ENCODE measurements at places on chromosomes 2 and 18.

DNA sequence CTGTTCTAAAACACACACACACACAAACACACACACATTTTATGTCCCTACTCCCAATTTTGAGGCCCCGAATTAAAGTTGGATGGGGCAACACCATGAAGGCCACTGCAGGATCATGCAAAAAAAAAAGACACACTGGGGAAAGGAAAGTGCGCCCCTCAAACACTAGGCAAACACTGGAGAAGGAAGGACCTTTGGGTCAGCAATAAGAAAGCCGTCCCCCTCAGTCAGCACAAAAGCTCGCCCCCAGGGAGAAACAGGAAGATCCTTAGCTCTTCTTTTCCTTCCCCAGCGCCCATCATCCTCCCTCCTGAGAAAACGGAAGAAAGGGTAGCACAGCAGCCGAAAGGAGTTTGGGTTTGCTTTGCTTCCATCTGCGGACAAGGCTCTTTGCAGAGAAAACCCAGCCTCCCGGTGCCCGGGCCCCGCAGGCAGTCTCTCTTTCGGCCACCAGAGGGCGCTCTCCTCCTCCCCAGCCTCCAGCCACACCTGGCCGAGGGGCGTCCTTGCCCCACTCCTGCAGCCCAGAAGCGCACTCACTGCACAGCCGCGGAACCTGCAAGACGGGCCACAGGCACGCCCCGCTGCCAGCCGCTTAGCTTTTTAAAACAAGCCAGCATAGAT, 248.5 kb downstream of the CDH20 start:
- DNase-seq: peak; percentile 8

GRCh38 chr2:79757526-79757925, 244.7 kb downstream of the CTNNA2 start:
- no peak for DNase-seq

- DNase-seq: no peak
Observed at GRCh38 chr2:111618226-111618977, 265.6 kb downstream of the ANAPC1 start.

GRCh38 chr2:234969306-234970098, 17.7 kb downstream of the SH3BP4 start:
- no peak for DNase-seq

DNA sequence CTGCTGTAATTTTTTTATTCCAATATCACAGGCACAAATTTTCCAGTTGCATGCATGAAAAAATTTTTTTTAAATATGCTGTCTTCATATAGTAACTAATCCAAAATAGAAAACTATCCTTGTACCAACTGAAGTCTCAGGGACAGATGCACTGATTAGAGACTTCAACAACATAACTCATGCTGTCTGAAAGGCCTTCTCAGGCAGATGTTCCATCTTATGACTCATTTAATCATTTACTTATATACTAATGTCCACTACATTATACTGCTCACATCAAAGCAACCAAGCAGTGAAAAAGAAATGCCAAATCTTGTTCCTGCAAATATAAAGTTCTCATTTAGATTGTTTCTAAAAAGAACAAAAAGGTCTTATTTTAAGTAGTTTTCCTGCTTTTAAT, 53.1 kb downstream of the OLA1 start:
- no peak for DNase-seq

DNA sequence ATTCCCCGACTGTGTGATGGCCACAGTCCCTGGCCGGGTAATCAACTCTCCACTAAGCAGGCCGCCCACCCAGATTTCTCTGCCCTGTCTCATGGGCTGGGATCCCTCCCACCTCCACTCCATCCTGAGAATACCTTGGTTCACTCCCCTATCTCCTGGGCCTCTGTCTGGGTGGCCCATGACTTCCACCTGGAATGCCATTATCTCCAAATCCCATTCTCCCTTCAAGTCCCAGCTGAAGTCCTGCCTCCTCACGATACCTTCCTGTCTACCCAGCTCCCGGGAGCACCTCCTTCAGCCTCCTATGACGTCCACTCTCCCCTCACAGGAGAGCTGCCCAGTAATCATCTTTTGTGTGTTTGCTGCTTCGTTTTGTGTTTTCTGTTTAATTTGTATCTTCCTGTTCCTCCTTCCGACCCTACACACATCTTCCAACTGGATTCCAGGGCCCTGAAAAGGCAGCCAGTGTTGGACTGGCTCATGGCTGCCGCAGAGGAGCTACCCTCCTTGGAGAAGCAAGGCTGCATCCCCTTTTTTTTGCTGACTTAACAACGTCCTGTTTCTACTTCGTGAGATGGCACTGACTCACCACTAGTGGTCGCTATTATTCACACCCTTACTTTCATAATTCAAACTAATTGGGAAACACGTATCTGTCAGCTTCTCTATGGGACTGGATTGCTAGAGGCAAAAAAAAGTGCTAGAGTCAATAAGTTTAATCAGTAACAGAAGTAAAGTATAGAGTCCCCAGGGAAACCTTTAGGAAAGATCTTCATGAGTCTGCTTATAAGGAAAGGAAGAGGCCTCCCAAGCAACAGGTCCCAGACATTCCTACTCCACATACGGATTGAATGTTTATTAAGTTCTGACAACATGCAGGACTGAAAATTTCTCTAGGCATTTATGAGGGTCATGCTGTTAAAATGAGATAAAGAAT, 171.9 kb upstream of the GATA6 start:
- DNase-seq: no peak

DNA sequence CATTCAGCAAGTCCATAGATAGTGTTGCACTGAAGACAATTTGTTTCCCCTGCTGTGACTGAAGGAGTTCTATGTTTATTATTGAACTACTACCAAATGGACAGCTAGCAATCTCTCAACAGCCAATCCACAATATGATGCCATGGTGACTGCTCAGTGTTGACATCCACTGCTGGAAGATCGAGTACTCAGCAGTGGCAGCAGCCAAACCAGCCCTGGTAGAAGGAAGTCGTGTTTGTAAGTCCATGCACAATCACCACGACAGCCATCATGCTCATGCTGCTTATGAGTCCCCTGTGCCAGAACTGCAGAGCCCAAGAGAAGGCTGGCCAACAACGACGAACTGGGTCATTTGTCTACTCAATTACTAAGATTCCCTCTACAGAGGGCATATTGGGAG, 66.4 kb downstream of the OSR1 start:
- DNase-seq: no peak

DNA sequence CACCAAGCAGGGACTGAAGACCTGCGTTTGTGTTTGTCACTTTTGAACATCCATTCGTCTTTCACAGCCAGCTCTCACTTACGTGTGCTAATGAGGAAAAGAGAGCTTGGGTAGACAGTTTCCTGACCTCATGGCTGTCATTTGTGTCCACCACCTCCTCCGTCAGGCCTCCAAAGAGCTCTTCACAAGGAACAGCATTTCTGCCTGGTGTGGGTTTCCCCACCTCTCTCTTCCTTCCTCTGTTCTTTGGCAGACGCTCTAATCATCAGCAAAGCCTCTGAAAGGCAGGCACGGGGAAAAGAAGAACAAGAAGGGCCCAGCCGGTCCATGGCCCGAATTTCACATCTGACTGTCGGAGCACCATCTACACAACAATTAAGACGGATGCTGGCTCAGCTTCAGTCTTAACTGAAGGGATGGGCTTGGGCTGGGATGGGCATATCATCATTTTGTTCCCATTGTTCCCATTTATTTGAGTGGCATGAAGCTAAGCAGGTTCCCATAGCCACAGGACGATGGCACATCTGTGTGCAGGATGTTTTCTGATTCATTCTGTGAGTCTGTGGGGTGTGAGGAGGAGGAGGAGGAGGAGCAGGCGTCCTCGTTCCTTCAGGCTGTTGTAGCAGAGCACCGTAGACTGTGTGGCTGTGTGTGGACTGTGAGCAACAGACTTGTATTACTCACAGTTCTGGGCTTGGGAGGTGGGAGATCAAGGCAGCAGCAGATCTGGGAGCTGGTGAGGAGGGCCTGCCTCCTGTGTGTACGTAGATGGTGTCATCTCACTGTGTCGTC, 66.4 kb downstream of the TSHZ1 start:
- no peak for DNase-seq

DNA sequence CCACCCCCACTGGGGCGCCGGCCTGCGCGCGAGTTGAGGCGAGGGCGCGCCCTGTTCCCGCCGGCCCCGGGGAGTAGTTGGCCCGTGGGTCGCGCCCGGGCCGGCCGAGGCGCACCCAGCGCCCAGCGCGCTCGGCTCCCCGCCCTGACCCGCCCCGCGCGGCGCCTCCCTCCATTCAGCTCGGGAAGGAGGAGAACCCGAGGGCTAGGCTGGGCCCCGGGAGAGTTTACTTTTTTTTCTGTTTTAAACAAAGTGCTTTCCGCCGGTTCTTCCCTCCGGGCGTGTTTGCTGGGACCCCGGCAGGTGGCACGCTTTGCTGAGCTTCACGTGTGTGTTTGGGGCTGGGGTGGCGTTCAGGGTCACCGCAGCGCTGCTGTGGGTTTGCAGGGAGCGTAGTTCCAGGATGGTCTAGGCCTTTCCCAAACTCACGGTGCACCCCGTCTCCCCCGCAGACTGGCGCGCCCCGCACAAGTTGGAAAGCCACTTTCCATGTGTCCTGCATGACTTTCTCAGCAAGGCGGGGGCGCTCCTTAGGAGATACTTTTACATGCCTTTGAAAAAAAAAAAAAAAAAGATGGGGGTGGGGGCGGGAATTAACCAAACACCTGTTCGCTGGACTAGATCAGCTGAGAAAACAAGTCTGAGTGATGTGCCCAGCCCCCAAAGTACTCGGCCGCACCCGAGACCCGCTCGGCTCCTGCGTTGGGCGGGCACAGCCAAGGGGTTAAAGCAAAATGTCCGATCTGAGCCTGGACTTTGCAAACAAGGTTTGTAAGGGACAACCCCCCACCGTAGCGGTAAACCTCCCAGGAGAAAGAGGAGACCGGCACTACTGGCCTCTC, 825 bp downstream of the ITGA6 start:
- peak; percentile 27 for DNase-seq

GRCh38 chr2:18959952-18960717, 370.8 kb upstream of the NT5C1B start:
- DNase-seq: no peak

Measured in stimulated activated CD8-positive, alpha-beta memory T cell treated with anti-CD3 and anti-CD28 coated beads, Interleukin-4, amount 100 ng/mL, for 1 hour (primary cell).